Activated CD4-positive, alpha-beta memory T cell treated with anti-CD3 and anti-CD28 coated beads, Interleukin-2, amount 10 ng/mL, durations not matched to agents 7 days and 5 days (primary cell): ENCODE measurements at places on chromosomes 16 and 17. TPM values are rescaled to one million over a fixed set of nuclear protein-coding genes. Genes with fewer than 3 reads are reported as not detected.
A peak's percentile ranks its signal among the peaks of the same experiment; 100 is the strongest.

- no peak for DNase-seq
These were observed 2283.8 kb downstream of the TP53TG3F start for GRCh38 chr16:35743101-35743692.

GRCh38 chr17:80845069-80845862 is 146.4 kb upstream of the CHMP6 start:
- DNase-seq = no peak

GRCh38 chr16:88442727-88443576 is 10.1 kb upstream of the ZFPM1 start:
- DNase-seq = peak; percentile 82

GRCh38 chr16:11605891-11606290 is 19.2 kb upstream of the LITAF start:
- no peak for DNase-seq

- DNase-seq = no peak
These were observed 50.4 kb downstream of the LITAF start for GRCh38 chr16:11536104-11536866.

DNA sequence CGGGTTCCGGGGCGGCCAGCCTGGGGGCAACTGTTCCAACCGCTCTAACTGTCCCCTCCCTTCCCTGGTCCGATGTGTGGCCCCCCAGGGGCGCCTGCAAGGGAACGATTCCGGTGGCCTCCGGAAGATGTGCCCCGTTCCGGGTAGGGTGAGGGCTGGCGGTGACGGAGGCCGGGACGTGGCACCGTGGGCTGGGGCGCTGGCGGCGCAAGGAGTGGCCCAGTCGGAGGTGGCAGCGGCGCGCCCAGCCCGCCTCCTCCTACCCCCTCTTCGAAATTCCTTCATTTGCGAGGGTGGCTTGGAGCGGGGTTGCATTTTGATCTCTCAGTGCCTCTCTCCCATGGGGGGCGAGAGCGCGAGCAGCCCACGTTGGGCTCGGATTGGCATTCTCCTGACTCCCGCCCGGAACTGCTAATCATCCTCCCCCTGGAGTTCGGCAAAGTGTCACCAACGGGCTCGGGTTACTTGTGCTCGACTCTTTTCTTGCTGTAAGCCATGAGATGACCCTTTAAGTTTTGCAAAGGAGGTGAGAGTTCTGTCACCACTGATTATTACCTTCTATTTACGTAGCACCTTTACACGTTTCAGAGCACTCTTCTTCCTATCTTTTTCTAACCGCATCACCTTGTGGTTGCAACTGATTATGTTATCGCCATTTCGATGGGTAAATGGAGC is 622 bp downstream of the NDEL1 start:
- DNase-seq = peak; percentile 73

MYCBPAP gene
- total RNA-seq = 13.4 TPM
